Left renal pelvis (tissue), 4 donors: ENCODE measurements at places on chromosomes 11 and 22.

DNA sequence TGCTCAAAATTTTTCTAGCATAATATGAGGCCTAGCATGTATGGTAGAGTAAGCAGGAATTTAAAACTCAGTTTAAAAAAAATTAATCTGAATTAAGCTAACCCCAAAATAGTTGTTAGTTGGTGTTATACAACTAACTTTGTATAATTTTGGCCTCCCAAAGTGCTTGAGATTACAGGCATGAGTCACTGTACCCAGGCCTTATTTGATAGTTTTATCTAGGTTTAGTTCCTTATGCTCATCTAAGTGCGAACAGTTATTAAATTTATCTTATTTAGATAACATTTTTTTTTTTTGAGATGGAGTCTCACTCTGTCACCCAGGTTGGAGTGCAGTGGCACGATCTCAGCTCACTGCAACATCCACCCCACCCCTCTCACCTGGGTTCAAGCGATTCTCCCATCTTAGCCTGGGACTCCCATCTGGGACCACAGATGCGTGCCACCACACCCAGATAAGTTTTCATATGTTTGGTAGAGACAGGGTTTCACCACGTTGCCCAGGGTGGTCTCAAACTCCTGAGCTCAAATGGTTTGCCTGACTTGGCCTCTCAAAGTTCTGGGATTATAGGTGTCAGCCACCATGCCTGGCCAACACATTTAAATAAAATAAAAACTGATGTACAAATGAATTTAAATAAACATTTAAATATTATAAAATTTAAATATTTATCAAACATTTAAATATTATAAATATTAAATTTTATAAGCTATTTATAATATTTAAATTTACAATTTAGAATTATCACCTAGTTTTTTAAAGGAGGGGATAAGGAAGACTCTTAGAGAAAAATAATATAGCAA is 7.5 kb downstream of the IL18 start:
- DNase-seq: no peak

DNA sequence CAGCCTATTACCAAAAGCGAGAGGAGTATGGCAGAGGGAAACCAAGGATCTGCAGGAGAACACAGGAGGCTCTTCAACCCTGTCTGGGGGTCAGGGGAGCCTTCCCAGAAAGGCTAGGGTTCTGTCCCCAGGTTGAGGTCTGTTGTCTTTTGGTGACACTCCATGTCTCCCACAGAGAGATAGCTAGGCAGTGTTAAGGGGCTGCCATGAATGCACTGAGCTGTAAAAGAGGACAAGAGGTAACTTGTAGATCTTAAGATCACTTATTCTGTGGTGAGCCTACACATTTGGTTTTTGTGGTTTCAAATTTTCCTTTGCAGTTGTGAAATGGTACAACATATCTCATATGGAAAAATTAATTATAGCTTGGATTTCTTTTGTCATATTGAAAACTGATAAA is 6.0 kb upstream of the ACER3 start:
- no peak for DNase-seq

GRCh38 chr22:18029686-18030267 is 5.4 kb upstream of the MICAL3 start:
- DNase-seq: no peak

GRCh38 chr11:85316967-85317366 is 310.2 kb downstream of the DLG2 start:
- no peak for DNase-seq

DNA sequence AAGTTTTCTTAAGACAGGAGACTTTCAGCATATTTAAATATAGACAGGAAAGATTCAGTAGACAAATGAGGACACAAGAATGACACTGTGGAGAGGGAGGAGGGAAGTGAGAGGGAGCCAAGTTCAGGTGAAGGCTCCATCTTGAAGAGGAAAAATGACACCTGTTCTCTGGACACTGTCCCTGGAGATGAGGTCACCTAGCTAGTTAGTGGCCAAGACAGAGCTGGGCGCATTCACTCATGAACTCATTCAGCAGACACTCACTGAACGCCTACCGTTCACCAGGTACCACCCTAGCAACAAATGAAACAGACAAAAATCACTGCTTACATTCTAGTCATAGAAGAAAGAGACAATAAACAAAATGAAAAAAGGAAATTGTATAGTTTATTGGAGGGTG is 103.3 kb upstream of the PARVA start:
- DNase-seq: no peak

DNA sequence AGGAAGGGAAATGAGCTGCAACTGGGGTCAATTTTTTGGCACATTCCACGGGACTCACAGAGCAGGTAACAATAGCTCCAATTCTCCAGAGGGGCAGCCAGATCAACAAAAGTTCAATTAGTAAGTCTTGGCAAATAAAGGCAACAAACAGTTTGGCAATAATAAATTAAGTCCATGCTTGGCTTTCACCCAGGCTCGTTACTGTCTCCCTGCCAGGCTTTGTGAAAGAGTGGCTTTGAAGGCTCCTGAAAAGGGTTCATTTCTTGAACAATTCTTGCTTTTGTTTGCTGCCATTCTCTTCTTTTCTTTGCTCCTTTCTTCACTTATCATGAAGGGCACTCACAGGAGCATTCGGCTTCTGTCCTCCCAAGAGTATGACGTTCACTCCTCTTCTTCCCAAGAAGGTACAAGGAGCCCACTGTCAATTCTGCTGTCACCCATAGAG is 123.3 kb downstream of the APIP start:
- DNase-seq: no peak

GRCh38 chr22:46665151-46665695 is 45.0 kb downstream of the GRAMD4 start:
- no peak for DNase-seq

DNA sequence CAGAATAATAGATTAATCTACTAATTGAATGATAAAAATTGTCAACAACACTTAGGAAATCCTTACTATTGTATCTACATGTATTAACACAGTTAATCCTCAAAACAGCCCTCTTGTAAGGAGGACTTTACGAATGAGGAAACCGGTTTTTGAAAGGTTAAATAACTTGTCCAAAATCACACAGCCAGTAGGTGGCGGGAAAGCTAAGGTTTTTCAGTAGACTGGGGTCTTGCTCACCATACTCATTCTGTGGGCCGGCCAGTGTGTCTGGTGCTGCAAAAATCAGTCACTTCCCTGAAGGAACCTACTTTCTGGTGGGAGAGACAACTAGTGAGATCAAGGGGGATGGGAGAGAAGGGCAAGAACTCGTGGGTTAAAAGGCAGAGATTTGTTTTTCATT is 3.8 kb downstream of the DCPS start:
- no peak for DNase-seq

DNA sequence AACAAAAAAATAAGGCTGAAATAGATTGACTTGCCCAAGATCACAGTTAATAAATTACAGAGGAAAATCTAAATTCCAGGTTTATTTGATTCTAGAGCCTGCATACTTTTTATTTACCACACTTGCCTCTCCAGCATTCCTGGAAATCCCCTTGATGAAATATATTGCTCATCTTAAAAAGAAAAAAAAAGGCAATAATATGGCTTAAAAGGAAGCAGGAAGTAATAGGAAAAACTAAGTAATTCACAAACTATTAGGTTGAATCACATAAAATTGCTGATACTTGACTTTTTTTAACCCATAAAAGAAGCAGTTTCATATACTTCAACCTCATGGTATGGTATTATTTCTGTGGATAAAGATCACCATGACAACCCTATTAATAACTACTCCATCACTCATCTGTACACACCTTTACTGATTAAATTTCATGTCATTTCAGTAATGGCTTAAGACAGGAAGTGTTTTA is 52.9 kb downstream of the COPB1 start:
- DNase-seq: no peak

DNA sequence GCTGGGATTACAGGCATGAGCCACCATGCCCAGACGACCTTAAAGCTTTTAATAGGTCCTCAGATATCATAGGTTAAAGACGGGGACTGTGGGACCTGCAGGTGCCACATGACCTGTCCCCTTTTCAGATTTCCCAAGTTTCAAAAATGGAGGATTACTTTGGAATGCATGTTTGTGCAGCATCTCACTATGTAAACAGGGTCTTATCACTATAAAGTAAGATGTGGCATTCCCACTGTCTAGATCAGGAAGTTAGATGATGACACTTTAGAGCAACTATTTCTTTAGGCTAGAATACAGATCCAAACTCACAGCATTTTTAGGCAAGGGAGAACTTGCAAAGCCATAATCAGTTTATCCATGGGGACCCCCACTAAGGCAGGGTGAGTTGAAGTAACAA is 92.8 kb downstream of the USP35 start:
- no peak for DNase-seq

DNA sequence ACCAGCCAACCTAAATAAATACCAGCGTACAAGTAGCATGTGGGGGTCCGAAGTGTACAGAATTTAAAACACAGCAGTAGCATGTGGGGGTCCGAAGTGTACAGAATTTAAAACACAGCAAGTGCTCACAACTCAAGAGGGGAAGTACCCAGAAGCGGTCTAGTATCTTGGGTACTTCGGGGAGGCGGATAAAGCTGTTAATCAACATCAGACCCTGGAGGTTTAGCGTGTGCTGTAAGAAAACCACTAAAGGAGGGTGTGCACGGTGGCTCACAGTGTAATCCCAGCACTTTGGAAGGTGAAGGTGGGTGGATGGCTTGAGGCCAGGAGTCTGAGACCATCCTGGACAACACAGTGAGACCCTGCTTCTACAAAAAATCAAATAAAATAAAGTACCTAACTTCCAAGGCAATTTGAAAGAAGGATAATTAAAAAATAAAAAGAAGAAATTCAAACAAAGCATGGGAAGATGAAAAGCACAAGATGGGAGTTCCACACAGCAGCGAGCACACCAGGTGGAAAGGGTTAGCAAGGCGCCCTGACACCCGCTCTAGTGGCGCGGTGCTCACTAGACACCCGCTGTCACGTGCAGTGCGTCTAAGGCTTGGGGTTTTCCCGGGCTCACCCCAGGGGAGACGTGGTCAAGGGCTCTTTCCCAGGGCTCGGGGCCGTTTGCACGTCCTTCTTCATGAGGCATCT is 35.0 kb upstream of the MOB2 start:
- no peak for DNase-seq

GRCh38 chr11:41398175-41398574 is 61.3 kb downstream of the LRRC4C start:
- DNase-seq: no peak

GRCh38 chr11:96424693-96425092 is 34.9 kb downstream of the JRKL start:
- DNase-seq: no peak

- no peak for DNase-seq
Observed at GRCh38 chr11:96551136-96551535, 161.3 kb downstream of the JRKL start.

DNA sequence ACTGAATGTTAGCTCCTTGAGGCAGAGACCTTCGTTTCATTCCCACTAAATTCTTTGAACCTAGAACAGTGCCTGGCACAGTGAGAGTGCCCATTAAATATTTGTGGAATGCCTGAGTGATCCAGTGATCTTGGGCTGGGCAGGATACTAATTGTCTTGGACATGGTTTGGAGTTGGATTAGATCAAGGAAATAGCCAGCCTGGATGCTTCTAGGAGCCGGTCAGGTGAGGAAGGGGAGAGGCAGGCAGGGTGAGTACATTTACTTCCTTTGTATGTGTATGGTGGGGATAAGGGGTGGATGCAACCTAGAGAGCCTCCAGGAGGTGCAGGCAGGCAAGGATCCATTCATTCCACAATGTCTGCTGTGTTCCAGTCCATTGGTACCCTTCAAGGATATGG is 3.6 kb downstream of the SREBF2 start:
- no peak for DNase-seq

DNA sequence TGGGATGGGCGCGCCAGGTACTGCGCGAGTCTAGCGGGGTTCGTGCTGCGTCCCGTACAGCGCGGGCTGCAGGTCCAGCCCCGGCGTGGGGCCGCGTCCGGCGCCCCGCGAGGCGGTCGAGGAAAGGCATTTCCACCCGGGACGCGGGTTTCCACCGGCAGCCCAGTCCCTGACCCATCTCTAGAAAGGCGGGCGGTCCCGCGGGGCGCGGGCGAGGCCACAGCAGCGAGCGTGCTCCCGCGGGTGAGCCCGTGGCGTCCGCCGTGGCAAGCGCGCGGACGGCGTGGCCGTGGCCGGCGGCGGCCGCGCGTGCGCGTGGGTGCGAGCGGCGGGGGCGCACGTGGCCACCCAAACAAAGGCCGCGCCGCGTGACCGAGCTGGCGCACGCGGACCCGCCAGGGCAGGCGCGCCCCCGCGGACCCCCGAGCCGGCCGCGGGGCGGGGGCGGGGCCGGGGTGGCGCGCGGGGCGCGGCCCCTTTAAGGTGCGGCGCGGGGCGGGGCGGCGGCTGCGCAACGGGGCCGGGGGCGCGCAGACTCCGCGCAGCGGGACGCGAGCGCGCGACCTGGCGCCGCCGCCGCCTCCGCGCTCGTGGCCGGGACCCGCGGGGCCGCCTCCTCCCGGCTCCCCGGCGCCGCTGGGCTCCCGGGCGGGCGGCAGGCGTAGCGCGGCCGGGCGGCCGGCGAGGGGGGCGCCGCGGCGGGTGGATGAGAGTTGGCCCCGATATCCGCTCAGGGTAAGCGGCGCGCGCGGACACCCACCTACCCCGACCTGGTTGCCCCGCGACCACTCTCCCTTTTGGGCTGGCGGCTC is 39.3 kb upstream of the CELSR1 start:
- DNase-seq: no peak

DNA sequence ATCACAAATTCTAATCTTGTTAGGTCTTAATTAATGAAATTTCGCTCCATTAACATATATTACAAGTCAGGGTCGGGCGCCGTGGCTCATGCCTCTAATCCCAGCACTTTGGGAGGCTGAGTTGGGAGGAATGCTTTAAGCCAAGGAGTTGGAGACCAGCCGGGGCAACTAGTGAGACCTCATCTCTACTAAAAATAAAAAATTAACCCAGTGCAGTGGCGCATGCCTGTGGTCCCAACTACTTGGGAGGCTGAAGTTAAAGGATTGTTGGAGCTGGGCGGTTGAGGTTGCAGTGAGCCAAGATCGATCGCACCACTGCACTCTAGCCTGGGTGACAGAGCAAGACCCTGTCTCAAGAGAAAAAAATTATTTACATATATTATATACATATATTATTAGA is 1.9 kb downstream of the TMA7B start:
- DNase-seq: no peak

DNA sequence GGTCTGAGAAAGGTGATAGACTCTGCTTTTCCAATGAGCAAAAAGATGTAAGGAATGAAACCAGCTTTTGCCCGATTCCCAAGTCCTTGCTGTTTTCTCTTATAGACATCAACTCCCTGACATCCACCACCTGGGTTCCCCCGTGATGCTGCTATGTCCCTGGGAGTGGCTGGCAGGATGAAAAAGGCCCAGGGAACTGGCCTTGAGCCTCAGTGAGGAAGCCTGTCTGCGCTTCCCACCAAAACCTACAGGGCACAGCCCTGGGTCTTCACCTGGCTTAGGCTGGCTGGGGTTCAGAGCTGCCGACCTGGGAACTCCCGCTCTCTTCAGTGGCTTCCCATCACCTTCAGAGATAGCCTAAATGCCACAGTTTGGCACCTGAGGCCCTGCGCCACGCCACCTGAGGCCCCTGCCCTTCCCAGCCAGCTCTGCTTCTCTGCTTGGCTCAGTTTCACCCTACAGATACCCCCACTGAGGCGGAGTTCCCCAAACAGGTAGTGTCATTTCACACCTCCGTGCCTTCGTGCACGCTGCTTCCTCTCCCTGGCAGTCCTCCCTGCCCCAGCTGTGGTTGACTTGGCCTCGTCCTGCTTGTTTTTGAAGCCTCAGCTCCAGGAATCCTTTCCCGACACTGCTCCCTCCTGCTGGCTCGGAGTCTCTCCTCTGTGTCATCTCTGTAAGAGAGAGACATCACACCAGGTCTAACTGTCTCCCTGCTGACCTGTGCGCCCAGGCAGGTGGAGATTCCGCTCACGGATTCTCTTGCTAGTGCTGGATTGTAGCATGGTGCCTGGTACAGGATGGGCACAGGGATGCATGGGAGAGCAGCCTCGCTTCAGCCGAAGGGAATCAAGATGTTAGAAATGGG is 10.7 kb downstream of the SLC37A2 start:
- no peak for DNase-seq
